Panc1 (cell line): ENCODE measurements at places on chromosomes 13 and 19.

GRCh38 chr19:13505761-13506470 lies 363 bp downstream of the CACNA1A start:
- H3K27me3 ChIP-seq = peaks cover 25% of the 10 kb centered on the region
- no peaks in the 10 kb centered on the region for H3K4me1 ChIP-seq
- H3K27ac ChIP-seq = no peak overlapping the region
- H3K4me3 ChIP-seq = no peak overlapping the region
- no peaks in the 10 kb centered on the region for H3K36me3 ChIP-seq

GRCh38 chr19:15587663-15588062 lies 27.4 kb upstream of the CYP4F8 start:
- no peak overlapping the region for H3K4me3 ChIP-seq
- H3K27me3 ChIP-seq = peaks cover 1% of the 10 kb centered on the region; the same call in 1 of the 2 replicates
- H3K36me3 ChIP-seq = no peaks in the 10 kb centered on the region

DNA sequence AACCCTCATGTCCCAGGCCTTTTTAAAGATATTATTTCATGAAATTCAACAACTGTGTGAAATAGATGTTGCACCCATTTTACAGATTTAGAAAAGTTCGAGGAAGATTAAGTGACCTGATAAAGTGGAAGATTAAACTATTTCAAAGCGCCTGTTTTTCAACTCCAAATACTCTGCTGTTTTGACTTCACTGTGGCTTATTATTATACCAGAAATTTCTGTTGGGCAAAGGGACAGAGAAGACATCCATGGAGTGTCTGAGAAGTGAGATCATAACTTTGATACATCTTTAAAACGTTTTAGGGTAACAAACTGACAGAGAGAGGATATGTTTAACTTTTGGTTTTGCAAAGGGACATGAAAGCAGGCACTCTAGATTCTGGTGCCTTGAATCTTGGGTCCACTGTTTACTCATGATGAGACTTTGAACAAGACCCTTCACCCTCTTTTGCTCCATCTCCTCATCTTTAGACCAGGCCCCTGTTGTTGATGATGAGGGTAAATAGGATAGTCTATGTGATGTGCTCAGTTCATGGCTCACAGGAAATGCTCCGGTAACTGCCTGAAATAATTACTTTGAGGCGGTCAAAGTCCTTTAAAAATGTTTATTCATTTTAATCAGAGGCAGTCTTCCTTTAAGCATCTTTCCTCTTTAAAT lies 55.4 kb downstream of the RFC3 start:
- no peak for DNase-seq
- H3K36me3 ChIP-seq = no peaks in the 10 kb centered on the region
- no peak overlapping the region for H3K4me3 ChIP-seq
- no peak overlapping the region for H3K27ac ChIP-seq
- no peaks in the 10 kb centered on the region for H3K27me3 ChIP-seq

DNA sequence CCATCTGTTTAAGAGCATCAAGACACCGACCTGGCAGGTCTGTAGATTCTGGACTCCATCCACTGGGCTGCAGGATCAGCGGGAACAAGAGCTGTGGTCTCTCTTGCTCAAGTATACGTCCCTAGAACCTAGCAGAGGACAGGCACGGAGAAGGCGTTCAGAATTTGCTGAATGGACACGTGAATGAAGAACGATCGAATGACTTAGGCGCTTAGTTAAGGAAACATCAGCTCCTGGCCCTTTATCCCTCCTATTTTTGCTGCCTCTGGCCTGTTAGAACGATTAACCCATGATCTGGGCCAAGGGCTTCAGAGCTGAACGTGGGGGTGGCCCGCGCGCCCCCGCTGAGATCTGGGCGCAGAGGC lies 953 bp downstream of the DZIP1 start:
- no peaks in the 10 kb centered on the region for H3K36me3 ChIP-seq
- no peak for DNase-seq
- H3K27ac ChIP-seq = peak overlapping the region; percentile 58; the same call in 1 of the 2 replicates
- no peaks in the 10 kb centered on the region for H3K27me3 ChIP-seq

- H3K4me3 ChIP-seq = no peak overlapping the region
- no peaks in the 10 kb centered on the region for H3K27me3 ChIP-seq
- H3K27ac ChIP-seq = no peak overlapping the region
- H3K4me1 ChIP-seq = no peaks in the 10 kb centered on the region
- no peak for DNase-seq
Measured at GRCh38 chr13:38743466-38743865, 56.6 kb downstream of the FREM2 start.

GRCh38 chr13:110702591-110703526 lies 3.1 kb downstream of the CARS2 start:
- H3K27ac ChIP-seq = no peak overlapping the region
- peaks cover 5% of the 10 kb centered on the region for H3K4me1 ChIP-seq
- no peak for DNase-seq
- no peaks in the 10 kb centered on the region for H3K36me3 ChIP-seq

DNA sequence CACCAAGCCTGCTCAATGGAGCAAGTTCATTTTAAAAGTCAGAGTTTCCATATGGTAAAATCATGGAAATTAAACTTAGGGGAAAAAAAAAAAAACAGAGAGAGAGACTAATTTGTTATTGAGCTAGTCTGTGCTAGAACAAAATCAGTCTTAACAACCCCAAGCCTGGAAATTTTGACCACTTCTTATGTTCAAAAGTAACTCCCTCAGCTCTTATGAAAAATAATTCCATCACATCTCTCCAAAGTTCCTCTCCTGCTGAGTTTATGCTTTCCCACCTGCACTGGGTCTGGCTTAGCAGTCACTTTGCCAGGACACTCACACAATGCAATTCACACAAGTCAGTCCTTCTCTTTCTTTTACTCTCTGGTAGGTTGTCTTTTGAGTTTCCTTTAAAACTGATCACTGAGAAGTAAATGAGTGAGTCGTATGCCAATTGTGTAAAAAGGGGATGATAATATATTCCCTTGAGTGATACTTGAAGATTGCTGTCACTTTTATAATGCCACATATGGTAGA lies 92.6 kb downstream of the ENOX1 start:
- no peaks in the 10 kb centered on the region for H3K27me3 ChIP-seq
- H3K27ac ChIP-seq = no peak overlapping the region
- H3K4me3 ChIP-seq = no peak overlapping the region
- DNase-seq = no peak
- no peaks in the 10 kb centered on the region for H3K36me3 ChIP-seq

GRCh38 chr13:110063490-110064421 lies 243.2 kb downstream of the COL4A1 start:
- DNase-seq = no peak
- H3K4me3 ChIP-seq = no peak overlapping the region
- H3K27me3 ChIP-seq = no peaks in the 10 kb centered on the region
- no peaks in the 10 kb centered on the region for H3K4me1 ChIP-seq

DNA sequence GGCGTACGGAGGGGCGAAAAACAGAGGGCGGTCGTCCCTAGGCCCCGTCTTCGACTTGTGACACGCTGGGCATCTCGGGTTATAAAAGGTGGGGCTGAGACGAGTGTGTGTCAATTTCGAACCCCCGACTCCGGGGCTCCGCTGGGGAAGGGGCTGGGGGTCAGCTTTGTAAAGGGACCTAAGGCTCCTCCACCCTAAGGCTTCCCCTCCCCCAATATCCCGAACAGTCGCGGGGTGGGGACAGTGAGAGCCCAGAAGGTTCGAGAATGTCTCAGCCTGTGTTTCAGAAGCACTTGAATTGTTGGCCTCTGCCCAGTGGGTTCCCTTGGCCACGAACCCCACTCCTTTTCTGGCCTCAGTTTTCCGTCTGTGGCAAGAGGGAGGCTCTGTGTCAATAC lies 450 bp downstream of the SELENOW start:
- no peak for DNase-seq
- H3K36me3 ChIP-seq = peaks cover 5% of the 10 kb centered on the region; the same call in 1 of the 2 replicates
- peak overlapping the region; percentile 87 for H3K4me3 ChIP-seq
- H3K27me3 ChIP-seq = no peaks in the 10 kb centered on the region

DNA sequence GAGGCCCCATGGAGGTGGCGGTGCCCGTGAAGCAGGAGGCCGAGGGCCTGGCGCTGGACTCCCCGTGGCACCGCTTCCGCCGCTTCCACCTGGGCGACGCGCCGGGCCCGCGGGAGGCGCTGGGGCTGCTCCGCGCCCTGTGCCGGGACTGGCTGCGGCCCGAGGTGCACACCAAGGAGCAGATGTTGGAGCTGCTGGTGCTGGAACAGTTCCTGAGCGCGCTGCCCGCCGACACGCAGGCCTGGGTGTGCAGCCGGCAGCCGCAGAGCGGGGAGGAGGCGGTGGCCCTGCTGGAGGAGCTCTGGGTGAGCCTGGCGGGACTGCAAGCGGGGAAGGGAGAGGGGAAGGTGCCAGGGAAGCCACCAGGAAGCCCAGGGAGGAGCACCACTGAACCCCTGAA lies 5.8 kb downstream of the ZNF444 start:
- peaks cover 3% of the 10 kb centered on the region for H3K36me3 ChIP-seq
- no peak overlapping the region for H3K4me3 ChIP-seq
- H3K27ac ChIP-seq = no peak overlapping the region

- H3K4me3 ChIP-seq = peak overlapping the region; percentile 70
- no peaks in the 10 kb centered on the region for H3K27me3 ChIP-seq
- no peak overlapping the region for H3K27ac ChIP-seq
- no peak for DNase-seq
Measured at GRCh38 chr19:55369653-55370304, 484 bp downstream of the IL11 start.

GRCh38 chr13:35768073-35768472 lies 291.6 kb upstream of the MAB21L1 start:
- H3K27ac ChIP-seq = no peak overlapping the region
- DNase-seq = no peak
- no peak overlapping the region for H3K4me3 ChIP-seq
- no peaks in the 10 kb centered on the region for H3K27me3 ChIP-seq
- no peaks in the 10 kb centered on the region for H3K36me3 ChIP-seq

GRCh38 chr19:34364462-34364829 lies 550 bp upstream of the GPI start:
- H3K4me1 ChIP-seq = peaks cover 18% of the 10 kb centered on the region
- peaks cover 19% of the 10 kb centered on the region; the same call in 1 of the 2 replicates for H3K36me3 ChIP-seq
- peak overlapping the region; percentile 62 for H3K27ac ChIP-seq
- peak overlapping the region; percentile 96 for H3K4me3 ChIP-seq

GRCh38 chr13:39419876-39420275 lies 183.1 kb downstream of the LHFPL6 start:
- no peak overlapping the region for H3K4me3 ChIP-seq
- H3K4me1 ChIP-seq = no peaks in the 10 kb centered on the region
- no peak for DNase-seq

DNA sequence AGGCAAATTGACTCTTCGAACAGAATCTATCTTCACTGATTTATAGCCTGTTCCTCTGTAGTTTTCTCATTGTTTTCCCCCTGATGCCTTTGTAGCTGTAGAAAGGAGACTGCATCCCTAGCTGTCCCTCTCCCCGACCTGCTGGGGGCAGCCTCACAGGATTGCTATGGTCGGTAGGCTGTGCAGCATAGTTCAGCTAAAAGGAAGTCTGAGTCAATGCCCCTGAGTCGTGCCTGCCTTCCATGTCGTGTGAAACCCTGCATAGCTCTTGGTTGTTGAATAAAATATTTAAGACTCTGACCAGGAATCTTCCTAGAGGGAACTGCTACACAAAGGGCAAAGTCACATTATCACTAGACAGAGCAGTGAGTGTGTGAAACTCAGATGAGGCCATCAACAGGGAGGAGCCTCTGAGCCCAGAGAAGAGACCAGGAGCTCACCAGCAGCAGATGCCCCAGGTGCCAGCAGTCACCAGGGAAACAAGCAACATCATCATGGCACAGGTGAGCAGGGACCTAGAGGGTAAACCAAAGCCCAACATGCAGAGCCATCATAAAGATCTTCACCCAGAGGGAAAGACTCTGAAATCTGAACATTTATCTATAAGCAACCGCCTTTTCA lies 108.4 kb upstream of the NBEA start:
- no peak for DNase-seq
- no peak overlapping the region for H3K27ac ChIP-seq
- no peaks in the 10 kb centered on the region for H3K36me3 ChIP-seq
- H3K27me3 ChIP-seq = no peaks in the 10 kb centered on the region

GRCh38 chr13:28166257-28166656 lies 27.9 kb downstream of the PAN3 start:
- H3K27me3 ChIP-seq = no peaks in the 10 kb centered on the region
- H3K27ac ChIP-seq = no peak overlapping the region
- H3K36me3 ChIP-seq = no peaks in the 10 kb centered on the region
- no peak for DNase-seq
